Activated CD8-positive, alpha-beta memory T cell treated with anti-CD3 and anti-CD28 coated beads, Interleukin-2, amount 50 U/mL, for 48 hours (primary cell): ENCODE measurements at places on chromosomes 5 and 9.

DNA sequence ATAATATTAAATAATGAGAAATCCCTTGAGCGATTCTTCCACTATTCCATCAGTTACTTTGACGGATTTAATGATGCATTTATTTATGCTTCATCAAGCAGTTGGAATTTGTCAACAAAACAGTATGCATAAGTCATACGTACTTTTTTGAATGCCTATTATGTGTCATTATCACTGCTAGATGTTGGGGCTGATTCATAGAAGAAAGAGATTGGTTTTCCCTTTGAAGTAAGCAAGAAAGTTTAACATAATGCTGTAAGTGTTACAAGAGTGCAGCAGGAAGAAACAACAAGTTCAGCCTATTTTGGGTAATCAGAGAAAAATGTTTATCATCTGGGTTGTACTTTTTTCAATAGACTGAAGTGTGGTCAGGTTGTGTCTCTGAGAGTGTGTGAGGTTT is 121.2 kb upstream of the RANBP3L start:
- DNase-seq, result no peak

GRCh38 chr5:36870399-36871040 is 6.0 kb upstream of the NIPBL start:
- DNase-seq, result no peak

DNA sequence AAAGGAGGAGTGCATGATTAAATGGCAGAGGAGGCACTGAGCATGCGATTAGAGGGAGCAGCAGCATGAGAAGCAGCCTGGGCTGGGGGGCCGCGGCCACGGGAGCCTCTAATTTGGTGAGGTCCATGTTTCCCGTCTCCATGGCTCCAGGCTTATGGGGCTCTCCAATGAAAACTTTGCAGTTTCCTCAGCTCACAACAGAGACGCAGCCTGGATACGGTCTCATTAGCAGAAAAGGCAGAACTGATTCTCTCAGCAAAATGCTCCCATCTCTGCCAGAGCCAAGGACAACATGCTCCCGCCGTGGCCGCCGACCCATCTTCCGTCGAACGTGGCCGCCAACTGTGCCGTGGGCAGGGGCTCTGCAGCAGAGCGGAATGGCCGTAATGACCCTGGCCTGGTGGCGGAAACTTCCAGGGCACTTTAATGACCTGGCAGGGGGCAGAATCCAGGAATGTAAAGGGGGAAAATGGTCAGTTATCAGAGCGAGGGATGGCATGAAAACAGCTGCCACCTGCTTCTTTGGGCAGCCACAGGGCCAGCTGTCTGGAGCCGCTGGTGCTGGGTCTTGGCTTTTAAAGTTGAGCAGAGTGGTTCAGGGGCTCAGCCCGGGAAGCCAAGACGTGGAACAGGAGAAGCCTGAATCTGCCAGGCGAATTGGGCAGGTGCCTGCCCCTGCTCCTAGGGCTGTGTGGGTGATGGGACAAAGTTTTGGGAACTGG is 76.5 kb downstream of the COL5A1 start:
- no peak for DNase-seq

DNA sequence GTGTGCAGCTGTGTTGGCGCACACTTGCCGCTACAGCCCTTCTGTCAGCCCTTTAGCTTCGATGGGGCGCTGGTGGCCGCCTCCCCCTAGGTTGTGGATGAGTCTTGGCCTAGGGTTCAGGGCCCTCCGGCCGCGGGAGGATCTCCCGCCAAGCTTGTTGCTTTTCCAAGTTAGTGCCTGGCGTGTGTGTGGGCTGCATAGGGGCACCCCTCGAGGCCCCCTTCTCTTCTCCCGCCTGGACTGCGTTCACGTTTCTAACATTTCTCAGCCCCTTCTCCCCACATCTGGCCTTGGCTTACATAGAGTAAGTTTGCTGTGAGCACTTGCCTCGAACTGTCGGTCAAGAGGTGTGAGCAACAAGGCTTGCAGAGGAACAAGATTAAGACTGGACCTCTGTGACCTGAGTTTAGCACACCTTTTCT is 413 bp upstream of the OXCT1 start:
- DNase-seq, result no peak

DNA sequence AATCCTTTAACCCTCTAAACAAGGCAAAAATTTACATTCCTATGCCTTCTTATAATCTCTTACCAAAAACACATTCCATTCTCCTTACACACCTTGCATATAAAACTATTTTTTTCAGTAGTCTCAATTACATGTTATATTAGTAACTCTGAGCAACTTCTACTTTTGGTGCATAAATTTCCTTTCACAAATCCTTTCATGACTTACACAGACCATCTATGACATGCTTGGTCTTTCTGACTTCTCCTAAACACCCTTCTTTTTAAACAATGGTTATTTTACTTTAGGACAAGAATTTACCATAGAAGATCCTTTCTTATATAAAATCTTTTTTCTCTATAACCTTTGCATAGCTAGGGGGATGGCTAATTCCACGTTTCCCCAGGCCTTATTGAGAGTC is 208.0 kb upstream of the ARRDC3 start:
- DNase-seq, result no peak

- no peak for DNase-seq
Measured at GRCh38 chr9:88197016-88197415, 58.7 kb upstream of the SPATA31C2 start.

- DNase-seq, result no peak
Measured at GRCh38 chr5:128276537-128277216, 193.1 kb downstream of the SLC12A2 start.

- DNase-seq, result no peak
Measured at GRCh38 chr9:97906236-97906831, 16.0 kb downstream of the TRMO start.

DNA sequence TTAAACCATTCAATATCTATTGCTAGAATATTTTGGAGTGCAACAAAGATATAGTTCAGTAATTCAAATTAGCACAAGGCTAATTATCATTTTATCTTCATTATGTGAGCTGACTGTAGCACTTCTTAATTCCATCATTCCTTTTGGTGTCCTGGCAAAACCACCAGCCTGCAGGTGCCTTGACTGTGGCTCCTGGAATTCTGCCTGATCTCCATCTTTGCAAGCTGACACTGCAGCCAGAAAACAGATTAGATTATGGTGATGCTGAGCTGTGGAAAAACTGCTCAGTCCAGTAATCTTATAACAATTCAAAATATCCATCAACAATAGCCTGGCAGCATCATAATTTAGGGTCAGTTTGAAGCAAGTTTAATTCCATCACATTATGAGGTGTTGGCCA is 919.5 kb downstream of the DTWD2 start:
- no peak for DNase-seq

DNA sequence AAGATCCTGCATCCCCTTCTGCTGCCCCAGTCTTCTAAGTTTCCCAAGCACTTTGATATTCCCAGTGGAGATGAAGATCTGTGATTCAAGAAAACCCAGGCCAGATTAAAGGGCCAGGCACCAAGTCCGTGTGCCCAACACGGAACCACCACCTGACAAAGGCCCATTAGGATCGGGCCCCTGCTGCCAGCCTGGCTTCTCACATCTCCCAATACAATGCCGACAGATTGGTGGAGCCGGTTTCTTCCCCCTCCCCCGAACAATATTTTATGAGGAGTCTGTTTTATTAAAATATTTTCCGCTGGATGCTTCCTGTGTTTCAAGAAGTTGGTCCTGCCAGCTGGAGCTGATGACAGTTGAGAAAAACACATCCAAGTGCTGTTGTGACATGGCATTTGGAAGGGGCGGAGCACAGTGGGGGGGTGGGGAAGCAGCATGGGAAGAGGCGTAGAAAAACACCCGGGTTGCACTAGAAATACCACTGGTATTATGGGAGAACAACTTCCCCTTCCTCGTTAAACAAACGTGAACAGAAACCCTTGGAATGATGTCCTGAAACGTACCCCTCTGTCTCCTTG is 45.0 kb downstream of the CRB2 start:
- DNase-seq, result no peak

GRCh38 chr9:135566552-135566951 is 5.0 kb downstream of the PAEP start:
- no peak for DNase-seq

- DNase-seq, result no peak
Measured at GRCh38 chr5:40911266-40911665, 2.0 kb downstream of the C7 start.

DNA sequence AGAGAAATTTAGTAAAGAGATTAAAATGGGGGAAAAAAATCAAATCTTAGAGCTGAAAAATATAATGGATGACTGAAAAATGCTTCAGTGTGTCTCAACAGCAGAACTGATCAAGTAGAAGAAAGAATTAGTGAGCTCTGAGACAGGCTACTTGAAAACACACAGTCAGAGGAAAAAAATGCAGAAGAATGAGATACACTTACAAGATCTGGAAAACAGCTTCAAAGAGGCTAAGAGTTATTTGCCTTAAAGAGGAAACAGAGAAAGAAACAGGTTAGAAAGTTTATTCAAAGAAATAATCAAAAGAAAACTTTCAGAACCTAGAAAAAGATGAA is 70.5 kb upstream of the OR2K2 start:
- no peak for DNase-seq

DNA sequence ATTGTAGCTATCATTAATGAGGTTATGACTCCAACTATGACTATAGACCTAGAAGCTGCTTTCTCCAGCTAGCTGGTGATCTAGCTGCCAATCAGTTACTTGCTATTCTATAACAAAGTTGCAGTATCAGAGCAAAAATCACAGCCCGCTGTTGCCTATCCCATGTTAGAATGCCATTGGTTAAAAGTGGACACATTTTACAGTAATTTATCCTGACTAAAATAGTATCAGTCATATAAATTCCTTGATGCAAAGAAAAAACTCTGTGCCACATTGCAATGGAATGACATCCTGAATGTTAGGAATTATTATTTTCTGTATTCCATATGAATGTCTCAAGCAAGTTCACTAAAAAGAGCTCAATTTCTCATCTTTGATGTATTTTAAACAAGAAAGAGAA is 626.5 kb downstream of the PDE4D start:
- no peak for DNase-seq

GRCh38 chr5:139869042-139869790 is 73.6 kb downstream of the PSD2 start:
- DNase-seq, result no peak

- DNase-seq, result no peak
Measured at GRCh38 chr9:18849270-18849669, 183.7 kb downstream of the SAXO1 start.

GRCh38 chr5:54844905-54845566 is 140.4 kb downstream of the ESM1 start:
- DNase-seq, result no peak

GRCh38 chr5:129018837-129019236 is 53.5 kb downstream of the SLC27A6 start:
- no peak for DNase-seq

GRCh38 chr5:41940641-41941040 is 15.6 kb downstream of the FBXO4 start:
- DNase-seq, result no peak

DNA sequence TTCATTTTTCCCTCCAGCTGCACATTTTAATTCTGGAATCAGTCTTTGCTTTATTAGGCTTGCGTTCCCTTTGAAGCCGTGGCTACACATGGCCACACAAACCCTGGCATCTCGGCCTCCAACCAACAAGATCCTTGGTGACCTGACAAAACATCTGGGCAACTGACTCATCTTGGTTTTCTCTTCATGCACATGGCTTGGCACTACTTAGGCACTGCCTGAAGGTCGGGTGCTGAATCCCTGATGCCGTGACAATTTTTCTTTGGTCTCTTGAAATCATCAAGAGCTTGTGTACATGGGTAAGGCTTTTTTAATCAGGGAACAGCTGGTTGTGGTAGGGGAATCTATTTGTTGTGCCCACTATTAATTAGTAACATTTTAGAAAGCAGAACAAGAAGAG is 16.0 kb upstream of the PAPPA start:
- no peak for DNase-seq

DNA sequence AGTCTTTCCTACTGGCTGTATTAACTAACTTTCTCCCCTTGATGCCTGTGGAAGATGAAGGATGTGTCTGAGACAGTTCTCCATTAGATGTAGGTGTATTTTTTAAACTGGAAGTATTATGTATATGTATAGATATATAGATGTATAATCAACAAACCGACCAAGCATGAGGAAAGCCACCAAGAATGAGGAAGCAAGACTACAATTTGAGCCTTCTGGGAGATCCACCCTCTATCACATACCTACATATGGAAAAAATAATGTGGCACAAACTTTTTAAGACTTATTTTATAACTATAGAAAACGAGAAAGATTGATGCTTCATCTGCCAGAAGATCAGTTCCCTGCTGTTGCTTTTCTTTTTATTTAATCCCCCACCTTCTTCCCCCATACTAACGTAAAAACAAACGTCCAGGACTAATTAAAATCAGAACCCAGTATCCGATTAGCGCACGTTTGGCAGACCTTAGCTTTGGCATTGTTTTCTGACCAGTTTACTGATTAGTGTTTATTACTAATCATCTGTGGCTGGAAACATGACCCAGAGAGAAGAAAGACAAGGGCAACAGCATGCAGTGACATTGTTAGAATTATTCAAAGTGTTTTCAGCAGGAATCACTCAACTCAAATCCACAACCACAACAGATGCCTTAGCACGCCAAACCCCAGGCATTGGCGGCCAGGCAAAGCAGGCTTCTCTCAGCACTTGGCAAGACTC is 490.2 kb downstream of the EBF1 start:
- no peak for DNase-seq

GRCh38 chr5:155954701-155955445 is 372.1 kb upstream of the SGCD start:
- no peak for DNase-seq

GRCh38 chr9:9743822-9744221 is 869.0 kb downstream of the PTPRD start:
- no peak for DNase-seq

DNA sequence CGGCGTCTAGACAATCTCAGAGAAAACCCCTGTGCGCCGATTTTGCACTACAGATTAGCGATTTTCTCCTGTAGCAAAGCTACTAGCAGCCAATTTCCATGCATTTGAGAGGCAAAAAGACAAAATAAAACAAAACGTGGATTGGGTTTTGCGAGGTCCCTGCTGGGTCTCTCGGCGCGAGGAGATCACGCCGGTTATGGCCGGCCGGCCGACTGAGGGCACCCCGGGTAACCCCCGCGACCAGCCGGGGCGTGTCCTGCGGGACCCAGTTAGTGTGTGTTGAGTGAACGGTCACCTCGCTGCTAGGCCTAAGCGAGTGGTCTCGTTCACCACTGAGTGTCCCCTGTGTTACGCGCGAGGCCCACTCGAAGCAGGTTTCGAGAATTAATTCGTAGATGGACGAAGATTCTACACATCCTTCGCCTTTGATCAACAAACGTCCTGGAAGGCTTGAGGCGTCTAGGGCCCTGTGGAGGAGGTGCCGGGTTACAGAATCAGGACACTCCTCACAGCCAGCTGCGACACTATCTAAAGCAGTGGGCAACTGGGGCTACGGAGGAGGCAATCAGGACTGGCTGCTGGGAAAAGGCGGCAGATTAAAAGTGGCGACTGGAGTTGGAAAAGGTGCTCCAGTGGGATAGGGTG is 764 bp upstream of the VDAC1 start:
- DNase-seq, result peak; percentile 72
